ENCODE measurements at places on chromosomes 7 and 10.

GRCh38 chr10:130350996-130351395 lies 214.8 kb downstream of the GLRX3 start:
- DNase-seq, result no peak

DNA sequence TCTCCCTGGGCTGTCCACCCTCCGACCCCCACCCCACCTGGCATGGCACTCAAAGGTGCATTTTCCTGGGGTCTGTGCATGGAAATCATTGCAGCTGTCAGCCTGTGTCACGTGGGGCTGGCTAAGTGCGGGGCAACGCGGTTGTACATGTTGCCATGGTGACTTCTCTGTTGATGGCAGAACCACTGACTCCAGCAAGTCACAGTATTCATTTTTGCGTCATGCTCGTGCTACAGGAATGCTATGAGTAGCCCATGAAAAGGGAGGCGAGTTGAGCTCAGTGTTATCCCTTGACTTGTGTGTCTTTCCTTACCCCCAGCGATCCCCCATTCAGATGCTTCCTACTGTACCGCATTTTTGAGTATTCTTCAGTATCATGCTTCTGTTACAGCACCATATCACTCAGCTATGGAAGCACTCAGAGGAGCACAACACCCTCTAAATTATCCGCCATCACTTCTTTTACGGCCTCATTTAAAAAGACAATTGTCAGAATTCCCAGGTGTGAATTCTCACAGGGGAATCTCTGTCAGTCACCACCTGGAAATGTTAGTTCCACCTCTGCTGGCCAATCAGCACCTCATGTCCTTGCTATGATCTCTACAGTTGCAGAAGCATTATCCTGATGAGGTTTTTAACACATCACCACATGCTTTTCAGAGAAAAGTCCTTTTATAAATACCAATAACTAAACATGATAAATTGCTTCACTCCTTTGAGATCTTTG lies 194.4 kb upstream of the C7orf33 start:
- DNase-seq, result no peak

- DNase-seq, result no peak
These were observed 198.2 kb downstream of the PON1 start for GRCh38 chr7:95126053-95126709.

GRCh38 chr7:22255342-22255741 lies 101.6 kb downstream of the RAPGEF5 start:
- DNase-seq, result no peak

DNA sequence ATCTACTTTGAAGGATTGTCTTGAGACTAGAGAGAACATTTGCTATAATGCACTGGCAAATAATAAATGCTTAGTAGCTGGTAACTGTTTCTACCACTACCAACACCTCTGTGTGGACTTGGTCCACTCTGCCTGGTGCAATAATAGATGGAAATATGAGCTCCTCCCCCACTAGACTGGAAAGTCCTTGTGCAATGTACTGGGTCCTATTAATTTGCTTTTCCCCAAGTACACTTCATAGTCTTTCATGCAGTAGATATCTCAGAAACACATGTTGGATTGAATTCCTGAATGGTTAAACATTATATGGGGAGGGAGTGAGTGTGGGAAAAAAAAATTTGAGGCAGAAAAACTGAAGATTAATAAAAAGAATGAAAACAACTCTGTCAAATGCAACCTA lies 119.3 kb downstream of the C10orf90 start:
- no peak for DNase-seq

DNA sequence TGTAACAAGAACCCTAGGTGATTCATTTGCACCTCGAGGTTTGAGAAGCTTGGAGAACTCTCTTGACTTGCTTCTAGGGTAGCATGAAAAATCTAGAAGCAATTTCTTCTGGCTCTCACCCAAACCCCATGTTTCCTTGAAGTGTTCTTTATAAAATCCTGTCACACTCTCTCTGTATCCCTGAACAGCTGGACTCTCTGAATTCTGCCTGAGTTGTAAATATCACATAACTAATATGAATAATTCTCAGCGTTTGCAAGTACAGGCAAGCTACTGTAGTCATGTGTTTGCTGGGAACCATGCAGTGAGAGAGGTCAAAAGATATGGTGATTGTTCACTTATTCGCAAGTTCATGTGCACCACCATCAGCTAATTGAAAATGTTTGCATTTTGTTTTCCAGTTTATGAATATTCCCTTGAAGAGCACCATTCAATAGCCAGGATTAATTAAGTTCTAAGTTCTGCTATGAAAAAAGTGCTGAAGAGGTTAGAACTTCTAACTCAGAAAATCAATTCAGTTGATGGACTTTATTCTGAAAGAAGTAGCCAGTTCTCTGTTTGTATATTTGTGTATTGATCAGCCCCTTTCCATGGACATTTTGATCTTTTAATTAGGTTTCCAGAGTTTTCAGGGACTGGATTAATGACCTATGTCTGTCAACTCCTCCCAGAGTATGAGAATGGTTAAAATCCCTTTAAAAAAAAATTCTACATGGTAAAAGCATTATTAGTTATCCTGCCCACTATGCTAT lies 243.0 kb downstream of the PLXDC2 start:
- no peak for DNase-seq

- DNase-seq, result no peak
These were observed 23.1 kb upstream of the BMPER start for GRCh38 chr7:33882040-33882837.

- no peak for DNase-seq
These were observed 452.0 kb downstream of the LRMDA start for GRCh38 chr10:75883081-75884072.

DNA sequence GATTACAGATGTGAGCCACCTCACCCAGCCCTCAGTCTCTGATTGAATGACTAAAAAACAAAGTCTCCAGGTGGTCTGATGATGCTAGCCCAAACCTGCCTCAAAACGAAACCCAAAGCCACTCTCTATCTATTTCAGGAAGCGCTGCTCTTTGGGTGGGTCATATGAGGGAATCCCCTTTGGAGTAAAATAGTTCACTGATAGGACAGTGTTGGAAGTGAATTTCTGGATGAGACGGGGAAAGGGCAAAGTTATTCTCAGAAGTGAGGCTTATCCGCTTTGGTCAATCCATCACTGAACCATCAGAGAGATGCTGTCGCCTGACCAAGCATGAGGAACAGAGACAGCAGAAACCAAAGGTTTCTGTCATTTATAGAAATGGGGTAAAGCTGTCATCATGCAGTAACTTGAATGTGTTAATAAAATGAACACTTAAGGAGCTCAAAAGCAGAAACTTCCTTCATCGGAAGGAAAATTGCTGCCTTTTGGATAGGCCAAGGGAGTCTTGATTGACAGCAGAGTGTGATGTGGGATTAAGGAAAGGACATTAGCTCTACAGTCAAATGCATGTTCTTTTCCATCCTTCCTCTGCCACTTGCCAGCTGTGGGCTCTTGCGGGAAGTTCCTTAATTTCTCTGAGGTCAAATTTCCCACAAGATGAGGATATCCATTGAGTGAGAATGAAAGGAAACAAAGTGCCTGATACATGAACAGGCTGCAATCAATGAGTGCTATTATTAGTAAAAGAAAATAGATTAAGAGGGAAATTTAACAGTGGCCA lies 64.9 kb upstream of the C1QL3 start:
- DNase-seq, result no peak

DNA sequence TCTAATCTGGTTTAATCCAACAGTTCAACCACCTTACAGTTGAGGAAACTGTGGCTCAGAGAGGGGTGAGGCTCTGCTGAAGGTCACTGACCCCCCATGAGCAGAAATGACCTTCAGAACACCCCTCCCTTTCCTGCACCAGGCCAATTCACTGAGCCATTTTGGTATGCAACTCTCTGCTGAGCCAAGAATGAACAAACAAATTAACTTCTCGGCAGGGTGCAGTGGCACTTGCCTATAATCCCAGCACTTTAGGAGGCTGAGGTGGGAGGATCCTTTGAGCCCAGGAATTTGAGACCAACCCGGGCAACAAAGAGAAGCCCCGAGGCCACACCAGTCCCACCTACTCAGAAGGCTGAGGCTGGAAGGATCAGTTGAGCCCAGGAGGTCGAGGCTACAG lies 29.8 kb downstream of the PDGFA start:
- DNase-seq, result no peak

DNA sequence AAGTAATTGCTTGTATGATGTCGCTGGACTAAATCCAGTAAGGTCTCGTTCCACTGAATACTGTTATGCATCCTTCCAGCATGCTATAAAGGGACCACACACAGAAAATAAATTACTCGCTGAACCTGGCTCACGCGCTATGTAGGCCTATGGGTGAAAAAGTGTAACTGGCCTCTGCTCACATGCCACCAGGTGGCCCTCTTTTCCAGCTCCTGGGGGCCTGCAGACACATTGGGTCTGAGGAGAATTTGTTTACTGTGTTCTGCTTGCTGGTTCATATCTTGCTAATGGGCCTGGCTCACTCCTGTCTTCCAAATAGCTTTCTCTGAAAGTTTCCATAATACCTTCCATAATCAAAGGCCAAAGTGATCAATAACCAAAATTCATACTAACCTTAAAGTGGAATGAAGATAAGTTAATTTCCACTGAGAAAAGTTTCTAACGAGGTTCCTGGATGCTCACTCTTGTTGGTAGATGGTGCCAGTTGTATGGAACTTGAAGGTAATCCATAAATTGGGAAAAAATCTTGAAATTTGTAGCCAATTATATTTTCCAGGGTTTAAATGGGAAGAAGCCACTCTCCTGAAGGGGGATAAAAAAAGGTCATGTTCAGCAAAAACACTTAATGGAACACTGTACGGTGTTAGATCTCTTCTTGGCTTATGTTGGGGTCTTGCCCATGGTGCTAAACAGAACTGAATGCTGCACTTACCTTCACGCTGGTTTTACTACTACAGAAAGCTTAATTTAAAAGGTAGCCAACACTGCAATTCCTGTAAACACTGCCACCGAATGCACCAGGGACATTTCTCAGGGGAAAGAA lies 27.0 kb upstream of the ZPBP start:
- DNase-seq, result peak; percentile 42

DNA sequence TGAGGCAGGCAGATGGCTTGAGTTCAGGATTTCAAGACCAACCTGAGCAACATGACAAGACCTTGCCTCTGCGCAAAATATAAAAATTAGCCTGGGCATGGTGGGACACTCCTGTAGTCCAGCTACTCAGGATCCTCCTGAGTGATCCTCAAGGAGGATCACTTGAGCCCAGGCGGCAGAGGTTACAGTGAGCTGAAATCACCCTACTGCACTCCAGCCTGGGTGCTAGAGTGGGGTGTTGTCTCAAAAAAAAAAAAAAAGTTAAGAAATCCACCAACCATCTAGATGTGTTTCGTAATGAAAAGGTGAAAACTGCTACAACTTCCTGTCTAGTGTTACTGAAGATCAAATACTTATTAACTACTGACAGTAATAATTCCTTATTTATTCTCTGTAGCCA lies 8.1 kb downstream of the GLCCI1 start:
- DNase-seq, result no peak

- no peak for DNase-seq
These were observed 69.5 kb downstream of the STK17A start for GRCh38 chr7:43652364-43652763.

DNA sequence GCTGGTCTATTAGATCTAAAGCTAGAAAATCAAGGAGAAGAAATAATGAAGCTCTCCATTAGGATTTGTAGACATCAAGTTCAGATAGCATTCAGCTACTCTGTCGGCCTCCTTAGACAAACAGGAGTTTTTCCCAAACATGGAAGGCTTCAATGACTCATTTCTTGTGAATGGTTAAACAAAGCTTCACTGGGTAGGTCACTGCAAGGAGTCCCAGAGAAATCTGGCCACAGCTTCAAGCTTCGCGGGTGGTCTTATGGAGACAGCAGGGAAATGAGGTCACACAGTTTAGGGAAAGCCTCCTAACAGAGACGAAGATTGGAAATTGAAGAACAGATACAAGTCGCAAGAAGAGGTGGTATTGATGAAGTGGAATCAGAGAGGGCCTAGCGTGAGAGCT lies 22.6 kb upstream of the LRRC72 start:
- DNase-seq, result no peak

GRCh38 chr10:49831352-49832035 lies 69.4 kb upstream of the OGDHL start:
- no peak for DNase-seq

GRCh38 chr7:41328131-41328530 lies 374.8 kb downstream of the INHBA start:
- no peak for DNase-seq
